BJ (cell line): ENCODE measurements at places on chromosomes 3 and 15.

GRCh38 chr3:108403686-108404345 lies 106.6 kb downstream of the MYH15 start:
- no peak for DNase-seq

DNA sequence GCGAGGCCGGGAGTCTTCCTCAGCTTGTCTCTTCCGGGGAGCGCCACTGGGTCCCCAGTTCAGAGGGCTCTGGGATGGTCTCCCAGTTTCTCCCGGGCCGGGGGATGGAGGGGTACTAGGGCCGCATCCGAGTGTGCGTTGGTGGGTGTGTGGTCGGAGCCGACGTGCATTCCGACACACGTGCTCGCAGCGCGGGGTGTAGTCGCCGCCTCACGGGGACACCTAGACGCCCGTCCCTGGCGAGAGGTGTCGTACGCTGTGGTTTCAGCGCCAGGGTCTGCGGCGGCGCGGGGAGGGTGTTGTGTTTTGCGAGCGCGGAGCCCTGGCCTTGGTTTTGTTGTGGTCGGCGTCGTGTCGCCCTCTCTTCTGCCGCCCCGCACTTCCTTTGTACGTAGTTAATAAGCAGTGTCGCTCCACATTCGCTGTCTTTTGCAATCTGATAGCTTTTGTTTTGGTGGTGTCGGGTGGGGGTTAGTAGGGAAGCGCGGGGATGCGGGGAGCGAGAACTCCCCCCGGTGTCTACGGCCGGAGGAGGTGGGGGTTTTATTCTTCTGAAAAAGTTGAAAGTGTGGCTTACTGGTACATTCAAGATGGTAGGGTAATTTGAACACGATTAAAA lies 2.2 kb downstream of the IGF1R start:
- no peak for DNase-seq

DNA sequence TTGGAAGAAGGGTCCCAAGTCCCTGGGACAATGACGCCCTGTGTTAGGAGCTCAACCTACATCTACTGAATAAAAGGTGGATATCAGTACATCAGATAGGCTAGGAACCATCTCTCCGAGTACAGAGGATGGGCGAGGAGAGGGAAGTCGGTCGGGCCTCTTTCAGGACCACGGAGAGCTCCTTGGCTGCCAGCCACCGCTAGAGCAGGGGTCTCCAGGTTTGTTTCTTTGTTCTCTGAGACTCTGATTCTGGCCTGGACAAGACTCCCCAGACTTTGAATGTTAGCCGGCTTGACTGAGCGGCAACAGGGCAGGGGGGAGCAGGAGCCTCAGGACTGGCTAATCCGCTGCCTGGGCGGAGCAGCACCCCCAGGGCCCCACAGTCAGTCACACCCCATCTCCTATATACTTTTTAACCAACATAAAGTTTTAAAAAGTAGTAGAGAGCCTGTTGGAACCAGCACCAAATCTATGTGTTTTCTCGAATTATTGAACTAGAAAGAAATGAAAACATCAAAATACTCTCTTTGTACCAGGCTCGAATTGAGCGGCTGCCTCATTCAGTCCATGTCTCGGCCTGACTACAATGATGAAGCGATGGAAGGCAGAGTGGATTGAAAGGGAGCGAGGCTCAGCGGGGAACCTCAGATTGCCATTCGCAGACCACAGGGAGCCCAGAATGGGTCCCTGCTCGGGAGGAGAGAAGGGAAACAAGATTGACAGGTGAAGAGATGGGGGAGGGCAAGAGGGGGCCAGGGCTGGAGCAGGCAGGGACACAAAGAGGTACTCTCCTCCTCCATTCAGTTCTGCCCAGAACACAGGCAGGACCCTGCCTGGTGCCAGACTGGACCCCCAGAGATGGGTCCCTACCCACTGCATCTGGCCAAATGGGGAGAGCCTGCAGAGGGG lies 131.6 kb downstream of the TPRA1 start:
- no peak for DNase-seq

GRCh38 chr15:76163457-76164295 lies 103.9 kb downstream of the TMEM266 start:
- peak; percentile 68 for DNase-seq

- DNase-seq: no peak
Observed at GRCh38 chr3:40920041-40920440, 279.3 kb upstream of the CTNNB1 start.

GRCh38 chr3:24944805-24945520 lies 450.3 kb upstream of the THRB start:
- no peak for DNase-seq

DNA sequence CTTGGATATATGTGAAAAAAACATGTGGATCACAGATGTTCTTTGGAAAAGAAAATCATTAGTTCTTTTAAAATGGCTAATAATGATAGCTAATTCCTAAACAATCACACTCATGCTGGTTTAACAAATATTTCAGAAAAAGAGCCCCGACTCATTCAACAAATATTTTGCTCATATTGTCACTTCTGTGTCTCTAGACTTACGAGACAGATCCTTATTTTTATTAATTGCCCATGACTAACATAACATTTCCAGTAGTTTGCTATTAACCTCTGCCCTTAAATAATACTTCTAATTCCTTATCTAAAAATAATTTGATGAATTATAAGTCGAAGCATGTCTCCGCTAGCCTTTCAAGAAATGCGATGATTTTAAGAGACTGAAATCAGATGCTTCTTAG lies 70.4 kb downstream of the SATB1 start:
- peak; percentile 71 for DNase-seq

GRCh38 chr3:37910671-37911400 lies 49.2 kb downstream of the CTDSPL start:
- no peak for DNase-seq

DNA sequence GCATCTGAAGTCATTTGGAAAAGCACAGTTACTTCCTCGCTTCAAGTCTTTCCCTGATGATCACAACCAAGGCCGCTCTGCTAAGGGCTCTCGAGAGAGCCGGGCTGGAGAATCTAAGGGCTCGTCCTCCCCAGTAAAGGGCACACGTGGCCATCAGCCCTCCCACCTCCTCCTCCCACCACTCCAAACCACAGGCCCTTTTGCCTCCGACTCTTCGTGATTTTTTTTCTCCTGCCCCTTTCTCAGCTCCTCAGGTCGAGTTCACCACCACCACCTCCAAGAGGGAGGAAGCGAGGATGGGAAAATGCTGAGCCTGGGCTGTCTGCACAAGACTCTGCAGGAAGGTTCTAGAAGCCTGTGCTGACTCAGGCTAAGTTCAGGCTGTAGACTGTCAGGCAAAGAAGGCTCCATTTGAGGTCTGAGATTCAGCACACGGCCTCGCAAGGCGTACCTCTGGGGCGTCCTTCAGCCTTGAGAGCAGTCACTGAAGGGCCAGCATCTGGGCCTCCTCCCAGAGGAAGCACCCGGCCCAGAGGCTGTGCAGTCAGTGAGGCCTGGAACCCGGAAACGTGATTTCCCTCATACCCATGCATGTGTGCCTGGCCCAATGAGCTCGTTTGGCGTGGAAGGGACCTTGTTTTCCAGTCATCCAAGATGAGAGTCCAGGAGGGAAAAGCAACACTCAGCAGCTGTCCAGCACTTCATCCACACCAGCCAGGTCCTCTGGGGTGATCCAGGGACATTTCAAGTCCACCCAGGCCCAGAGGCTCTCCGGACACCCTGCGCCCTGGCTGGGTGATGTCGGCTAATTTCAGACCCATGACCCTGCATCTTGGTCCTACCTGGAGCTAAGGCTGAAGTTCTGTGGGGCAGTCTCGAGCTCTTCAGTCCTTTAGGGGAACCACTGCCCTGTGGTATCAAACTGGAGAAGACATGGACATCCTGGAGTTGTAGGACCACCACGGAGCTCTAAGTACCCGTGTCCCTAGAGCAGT lies 196.8 kb downstream of the XXYLT1 start:
- DNase-seq: no peak

GRCh38 chr15:81569286-81570080 lies 195.5 kb upstream of the TMC3 start:
- DNase-seq: no peak

- DNase-seq: no peak
Observed at GRCh38 chr15:91125162-91125561, 25.1 kb downstream of the SV2B start.

DNA sequence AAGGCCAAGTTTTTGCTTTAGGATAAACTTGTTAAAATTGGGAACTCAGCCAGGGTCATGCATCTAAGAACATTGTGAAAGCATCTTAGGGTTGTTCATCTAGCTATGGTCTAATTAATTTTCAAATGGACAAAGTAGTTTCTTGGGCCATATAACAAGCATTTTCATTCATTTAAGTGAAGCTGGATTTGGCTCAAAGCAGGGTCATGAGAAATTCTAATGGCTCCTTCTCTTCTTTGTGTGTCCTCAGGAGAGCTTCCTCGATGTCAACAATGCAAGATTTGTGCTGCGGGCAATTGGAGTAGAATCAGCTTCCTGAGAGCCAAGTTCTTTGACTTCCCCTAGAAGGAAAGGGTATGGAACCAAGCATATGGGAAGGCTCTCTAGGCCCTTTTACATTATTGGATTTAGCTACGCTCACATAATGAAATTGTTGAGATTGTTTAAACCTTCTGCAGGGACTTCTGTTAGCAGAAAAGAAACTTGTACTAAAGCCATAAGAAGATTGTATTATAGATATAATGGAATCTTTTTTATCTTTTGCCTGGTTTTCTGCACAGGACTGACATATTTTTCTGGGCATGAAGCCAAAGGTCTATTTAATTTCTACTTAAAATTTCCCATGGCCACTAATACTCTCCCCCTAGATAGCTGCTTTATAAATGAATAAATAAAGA lies 1.8 kb upstream of the SAMMSON start:
- DNase-seq: no peak
